Activated T-cell treated with anti-CD3 and anti-CD28 coated beads, Interleukin-2, amount 50 U/mL, for 72 hours (primary cell): ENCODE measurements at places on chromosomes 1 and 21. TPM values are rescaled to one million over a fixed set of nuclear protein-coding genes. Genes with fewer than 3 reads are reported as not detected.

KCNT2 gene
- not detected for total RNA-seq

KIF17 gene
- not detected for total RNA-seq

- no peak for DNase-seq
These were observed 203.4 kb downstream of the TNR start for GRCh38 chr1:175539986-175540385.

IL19 gene
- not detected for total RNA-seq

DNA sequence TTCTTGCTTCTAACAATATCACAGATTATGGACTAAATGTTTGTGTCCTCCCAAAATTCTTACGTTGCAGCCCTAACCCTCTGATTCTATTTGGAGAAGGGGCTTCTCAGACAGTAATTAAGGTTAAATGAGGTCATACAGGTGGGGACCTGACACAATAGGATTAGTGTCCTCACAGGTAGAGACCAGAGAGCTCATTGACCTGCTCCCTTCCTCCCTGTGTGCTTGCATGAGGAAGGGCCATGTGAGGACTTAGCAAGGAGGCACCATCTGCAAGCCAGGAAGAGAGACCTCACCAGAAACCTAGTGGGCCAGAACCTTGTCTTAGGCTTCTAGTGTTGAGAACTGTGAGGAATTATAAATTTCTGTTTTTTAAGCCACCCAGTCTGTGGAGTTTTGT lies 322.6 kb downstream of the SMYD3 start:
- DNase-seq = no peak

DNA sequence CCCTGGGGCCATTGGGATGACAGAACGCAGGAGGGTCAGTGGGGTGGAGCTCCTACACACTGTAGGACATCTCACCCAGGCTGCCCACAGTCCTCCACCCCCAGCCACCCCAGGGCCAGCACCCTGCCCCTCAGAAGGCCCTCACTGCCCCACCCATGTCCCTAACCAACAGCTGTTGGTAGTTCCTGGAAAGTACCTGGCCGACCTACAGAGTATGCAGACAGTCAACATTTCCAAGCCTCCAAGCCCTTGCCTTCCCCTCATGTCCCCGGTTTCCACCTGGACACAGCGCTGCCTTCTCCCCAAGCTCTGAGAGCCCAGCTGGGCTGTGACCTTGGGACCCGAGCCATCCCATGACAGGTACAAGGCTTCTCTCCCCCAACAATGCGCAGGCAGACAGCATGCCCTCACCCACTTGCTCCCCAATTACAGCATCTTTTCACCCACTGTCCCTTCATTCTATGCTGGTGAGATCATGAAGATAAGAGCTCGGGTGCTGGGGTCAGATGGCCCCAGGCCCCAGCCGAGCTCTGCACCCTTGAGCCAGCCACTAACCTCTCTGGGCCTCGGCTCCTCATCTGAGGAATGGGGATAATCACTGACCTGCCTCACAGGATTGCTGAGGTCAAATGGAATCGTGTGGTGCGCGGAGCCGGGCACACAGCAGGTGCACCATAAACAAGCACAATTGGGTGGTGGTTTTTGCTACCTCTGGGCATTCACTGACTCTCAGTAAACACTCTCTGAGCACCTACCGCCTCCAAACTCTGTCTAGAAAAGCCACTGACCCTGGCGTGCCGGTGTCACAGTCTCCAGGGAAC lies 11.2 kb downstream of the LAPTM5 start:
- no peak for DNase-seq

- DNase-seq = no peak
These were observed 17.4 kb downstream of the DEPDC1 start for GRCh38 chr1:68479501-68479900.

DNA sequence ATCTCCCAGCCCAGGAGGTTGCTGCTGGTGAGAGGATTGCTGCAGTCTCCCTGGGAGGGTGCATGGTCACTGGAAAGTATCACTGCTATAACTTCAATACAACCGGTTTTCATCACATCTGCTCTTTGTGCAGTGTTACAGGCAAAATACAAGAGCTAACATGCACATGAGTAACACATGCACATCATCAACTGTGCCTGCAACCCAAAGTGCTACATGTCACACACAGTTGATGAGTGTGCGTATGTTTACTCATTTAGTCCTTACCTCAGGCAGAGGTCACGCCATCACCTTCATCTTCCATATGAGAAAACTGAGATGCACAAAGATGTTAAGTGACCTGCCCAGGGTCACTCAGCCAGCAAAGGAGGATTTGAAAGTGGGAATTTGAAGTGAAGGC lies 277.7 kb downstream of the FAM72C start:
- no peak for DNase-seq

HAO2 gene
- not detected for total RNA-seq

DNA sequence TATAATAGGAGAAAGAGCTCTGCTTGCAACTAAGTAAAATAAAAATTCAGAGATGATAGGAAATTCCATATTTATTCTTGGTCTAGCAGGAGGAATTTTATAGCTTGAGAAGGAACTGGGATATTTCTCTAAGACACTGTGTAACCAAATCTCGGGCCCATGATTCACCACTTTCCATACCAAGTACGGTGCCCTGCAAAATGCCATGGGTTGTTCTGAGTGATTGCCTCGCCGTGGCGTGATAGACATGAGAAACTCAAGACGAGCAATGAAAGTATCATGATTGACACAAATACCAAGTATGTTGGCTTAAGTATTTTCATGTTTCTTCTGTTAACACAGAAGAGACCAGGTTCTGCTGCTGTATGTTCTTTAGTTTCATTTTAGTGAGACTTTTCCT lies 167.2 kb downstream of the LMO4 start:
- DNase-seq = no peak

GRCh38 chr1:55542901-55543504 lies 327.8 kb upstream of the USP24 start:
- DNase-seq = no peak

- DNase-seq = no peak
These were observed 21.2 kb upstream of the DIP2A start for GRCh38 chr21:46437511-46437910.

DNA sequence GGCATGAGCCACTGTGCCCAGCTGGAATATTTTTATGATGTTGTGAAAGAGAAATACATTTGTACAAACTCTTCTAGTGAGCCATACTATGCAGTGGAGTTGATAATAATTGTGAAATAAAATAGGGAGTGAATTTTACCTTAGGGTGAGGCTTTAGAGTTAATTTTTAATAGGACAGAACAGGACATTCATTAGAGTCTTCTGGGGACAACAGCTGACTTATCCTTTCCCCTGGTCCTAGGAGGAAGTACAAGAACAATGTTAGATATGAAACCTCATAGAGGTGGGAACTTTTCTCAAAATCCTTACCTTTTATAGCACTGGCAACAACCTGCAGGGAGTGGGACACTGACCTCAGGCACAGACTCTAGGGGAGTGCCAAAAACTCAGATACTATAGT lies 21.9 kb downstream of the HAO2 start:
- DNase-seq = no peak

IFNGR2 gene
- 25.2 TPM for total RNA-seq

- peak; percentile 55 for DNase-seq
These were observed at the start of gene TMEM269 for GRCh38 chr1:42784946-42785693. Gene TMEM269 (plus strand): TSS chr1:42784991. CDS start chr1:42789894, 4,903 bp downstream.

GRCh38 chr1:79815115-79815514 lies 808.6 kb upstream of the ADGRL4 start:
- no peak for DNase-seq

DNA sequence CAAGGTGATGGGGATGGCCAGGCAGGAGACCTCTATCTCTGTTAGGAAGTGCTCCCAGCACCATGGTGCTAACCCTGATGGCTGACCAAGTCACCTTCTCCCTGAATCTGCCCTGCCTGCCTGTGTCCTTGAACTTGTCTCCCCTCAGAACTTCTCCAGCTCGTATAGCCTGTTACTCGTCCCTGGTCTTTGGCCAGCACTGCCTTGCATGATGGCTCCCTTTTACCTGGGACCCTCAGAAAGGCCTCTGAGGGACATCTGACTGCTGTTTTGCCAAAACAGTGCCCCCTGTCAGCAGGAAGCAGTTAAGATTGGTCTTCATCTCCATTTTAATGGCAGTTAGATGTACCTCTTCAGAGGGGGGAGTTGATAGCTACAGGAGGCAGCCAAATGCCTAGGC lies 148.3 kb downstream of the RHOU start:
- no peak for DNase-seq

GRCh38 chr21:34154878-34155277 lies 81.5 kb downstream of the MRPS6 start:
- DNase-seq = peak; percentile 80

DNA sequence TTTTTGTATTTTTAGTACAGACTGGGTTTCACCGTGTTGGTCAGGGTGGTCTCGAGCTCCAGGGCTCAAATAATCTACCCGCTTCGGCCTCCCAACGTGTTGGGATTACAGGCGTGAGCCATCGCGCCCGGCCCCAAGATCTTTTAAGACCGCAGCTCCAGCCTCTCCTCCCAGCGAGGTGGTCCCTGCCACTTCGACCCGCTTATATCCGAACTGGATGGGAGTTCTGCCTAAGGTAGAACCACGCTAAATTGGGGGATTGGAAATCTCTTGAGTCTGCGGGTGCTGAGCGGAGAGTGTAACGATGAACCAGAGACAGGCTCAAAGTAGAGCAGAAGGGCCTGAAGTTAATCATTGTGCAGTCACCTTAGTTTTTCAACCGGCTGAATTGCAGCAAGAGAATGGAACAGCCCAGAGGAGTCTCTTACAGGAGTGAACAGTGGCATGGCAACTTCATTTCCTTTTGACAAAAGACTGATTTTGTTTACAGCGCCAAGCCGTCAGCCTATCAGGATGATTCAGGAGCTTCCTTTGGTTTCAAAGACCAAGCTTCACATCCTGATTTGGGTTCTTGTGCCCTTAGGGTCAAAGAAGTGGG lies 726 bp upstream of the CYB5R1 start:
- peak; percentile 15 for DNase-seq

- no peak for DNase-seq
These were observed 7.7 kb upstream of the TTLL10 start for GRCh38 chr1:1165900-1166421.

PBX1 gene
- total RNA-seq = 0.74 TPM

- DNase-seq = no peak
These were observed 20.0 kb downstream of the PHLDA3 start for GRCh38 chr1:201448990-201449389.

- no peak for DNase-seq
These were observed 287.4 kb upstream of the SNX7 start for GRCh38 chr1:98374098-98374497.

GRCh38 chr1:13950637-13951036 lies 250.6 kb downstream of the PRDM2 start:
- no peak for DNase-seq

SPRR2G gene
- not detected for total RNA-seq

GRCh38 chr1:12078938-12079861 lies 16.1 kb downstream of the TNFRSF8 start:
- DNase-seq = peak; percentile 65

RAB29 gene
- 41.5 TPM for total RNA-seq

DNA sequence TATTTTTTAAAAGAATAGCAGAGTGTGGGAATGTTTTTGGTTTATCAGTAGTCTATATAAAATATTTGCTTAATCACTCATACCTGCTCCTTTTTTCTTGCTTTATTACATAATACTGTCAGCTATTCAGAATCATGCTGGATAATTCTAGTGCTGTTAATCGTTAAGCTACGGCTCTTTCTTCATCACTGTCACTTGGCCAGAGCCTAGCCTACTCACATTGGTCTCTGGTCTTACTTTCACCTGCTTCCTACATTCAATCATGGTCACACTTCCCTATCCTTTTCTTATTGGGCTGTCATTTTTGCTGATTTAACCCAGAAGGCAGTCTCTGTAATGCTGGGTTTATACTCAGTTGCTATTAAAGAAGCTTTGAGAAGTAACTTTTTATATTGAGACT lies 2.5 kb downstream of the KLHL20 start:
- no peak for DNase-seq

NTMT2 gene
- total RNA-seq = not detected

GRCh38 chr1:5271264-5271663 lies 616.9 kb downstream of the AJAP1 start:
- DNase-seq = no peak

SPRR1B gene
- total RNA-seq = not detected

DNA sequence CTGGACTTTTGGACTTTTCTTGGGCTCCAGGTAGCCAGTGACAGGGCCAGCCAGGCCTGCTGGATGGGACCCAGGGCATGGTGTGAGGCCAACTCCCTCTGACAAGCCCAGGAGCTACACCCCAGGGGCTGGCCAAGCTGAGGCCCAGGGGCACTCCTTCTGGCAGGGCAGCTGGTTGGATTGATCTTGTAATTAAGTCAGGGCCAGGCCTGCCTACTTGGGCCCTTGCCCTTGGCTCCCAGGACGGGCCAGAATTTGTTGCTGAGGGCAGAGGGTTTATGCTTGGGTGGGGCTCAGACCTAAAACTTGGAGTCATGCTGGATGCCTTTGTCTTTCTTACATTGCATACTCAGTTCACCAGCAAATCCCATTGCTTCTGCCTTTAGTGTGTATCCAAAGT lies 20.7 kb downstream of the KCNA2 start:
- no peak for DNase-seq

DNA sequence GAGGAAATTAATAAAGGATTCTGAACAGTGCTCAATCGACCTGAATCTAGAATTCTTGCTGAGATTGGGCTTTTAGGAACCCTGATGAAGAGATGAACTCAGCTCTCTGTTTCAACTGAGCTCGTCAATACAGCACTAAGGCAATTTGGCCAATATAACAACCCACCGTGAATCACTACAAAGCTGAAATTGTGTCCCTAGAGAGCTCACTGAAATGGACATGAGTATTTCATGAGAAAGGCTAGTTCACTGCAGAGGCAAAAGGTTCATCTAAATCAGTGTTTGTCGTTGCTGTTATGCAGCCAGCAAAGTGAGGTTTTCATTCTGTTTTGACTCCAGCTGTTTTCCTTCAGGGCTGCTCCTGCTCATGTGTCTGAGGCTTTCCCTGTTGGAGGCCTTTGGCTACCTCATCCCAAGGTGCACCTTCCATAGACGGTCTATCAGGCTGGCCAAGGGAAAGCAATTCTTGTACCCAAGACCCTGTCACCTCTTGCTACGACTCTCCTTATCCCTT lies 83.5 kb downstream of the URB2 start:
- DNase-seq = no peak

DNA sequence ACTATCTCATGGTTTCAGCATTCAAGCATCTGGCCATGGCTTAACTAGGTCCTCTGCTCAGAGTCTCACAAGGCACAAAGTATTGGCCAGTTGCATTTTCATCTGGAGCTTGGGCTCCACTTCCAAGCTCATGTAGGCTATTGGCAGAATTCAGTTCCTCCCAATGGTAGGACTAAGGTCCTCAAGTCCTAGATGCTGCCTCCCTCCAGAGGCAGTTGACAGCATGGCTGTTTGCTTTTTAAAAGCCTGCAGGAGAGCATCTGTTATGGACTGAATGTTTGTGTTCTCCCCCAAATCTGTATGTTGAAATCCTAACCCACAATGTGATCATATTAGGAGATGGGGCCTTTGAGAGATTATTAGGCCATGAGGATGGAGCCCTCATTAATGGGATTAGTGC lies 38.0 kb upstream of the HLX start:
- DNase-seq = no peak

AMY2A gene
- not detected for total RNA-seq
